Sigmoid colon (tissue), 7 donors: ENCODE measurements at places on chromosomes 3 and 15. TPM values are rescaled to one million over a fixed set of nuclear protein-coding genes. Genes with fewer than 3 reads are reported as not detected.

ALPK3 gene
- polyA plus RNA-seq: 2.4 TPM

RABL3 gene
- 10.8 TPM for polyA plus RNA-seq

CYP1A2 gene
- not detected for polyA plus RNA-seq

MUC4 gene
- polyA plus RNA-seq: 8.4 TPM

HRG gene
- not detected for polyA plus RNA-seq

SLC51B gene
- 77.0 TPM for polyA plus RNA-seq

DNA sequence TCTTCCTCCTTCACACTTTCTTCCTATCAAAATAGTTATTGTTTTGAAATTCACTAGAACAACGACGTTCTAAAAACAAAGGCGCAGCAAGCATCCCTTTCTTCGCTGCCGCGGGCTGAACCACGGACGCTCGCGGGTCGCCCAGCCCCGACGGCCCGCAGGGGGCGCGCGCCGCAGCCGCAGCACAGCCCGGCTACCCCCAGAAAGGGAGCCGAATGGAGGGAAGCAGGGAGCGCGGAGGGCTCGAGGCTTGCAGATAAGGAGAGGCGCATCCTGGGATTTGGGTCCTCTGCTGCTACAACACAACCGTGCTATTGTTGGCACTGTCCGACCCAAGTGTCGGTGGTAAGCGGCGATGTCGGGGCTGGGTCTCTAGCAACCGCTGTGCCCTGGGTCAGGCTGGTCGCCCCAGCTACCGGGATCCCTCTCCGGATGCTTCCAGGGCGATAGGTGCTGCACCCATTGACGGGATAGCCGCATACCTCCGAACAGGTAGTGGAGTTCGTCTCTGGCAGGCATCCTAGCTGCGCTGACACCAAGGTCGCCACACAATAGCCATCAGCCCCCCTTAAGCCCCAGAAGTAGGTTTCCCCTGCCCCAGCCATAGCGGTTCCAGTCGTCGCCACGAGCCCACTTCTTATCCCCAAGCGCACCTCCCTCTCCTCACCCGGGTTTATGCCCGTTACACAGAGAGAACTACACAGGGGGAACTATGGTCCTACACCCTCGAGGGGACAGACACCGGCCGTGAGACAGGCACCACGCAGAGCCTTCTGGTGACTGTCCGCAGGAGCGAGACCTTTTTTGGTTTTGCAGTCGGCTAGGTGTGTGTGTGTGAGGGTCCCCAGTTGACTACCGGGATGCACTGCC is 6.0 kb downstream of the ONECUT1 start:
- DNase-seq: no peak

- DNase-seq: peak; percentile 46
Measured at GRCh38 chr15:101031213-101031612, 112.1 kb downstream of the LRRK1 start.

GRCh38 chr3:11706604-11707003 is 62.9 kb upstream of the VGLL4 start:
- DNase-seq: no peak

- no peak for DNase-seq
Measured at GRCh38 chr3:4270720-4271119, 32.4 kb upstream of the SETMAR start.

DNA sequence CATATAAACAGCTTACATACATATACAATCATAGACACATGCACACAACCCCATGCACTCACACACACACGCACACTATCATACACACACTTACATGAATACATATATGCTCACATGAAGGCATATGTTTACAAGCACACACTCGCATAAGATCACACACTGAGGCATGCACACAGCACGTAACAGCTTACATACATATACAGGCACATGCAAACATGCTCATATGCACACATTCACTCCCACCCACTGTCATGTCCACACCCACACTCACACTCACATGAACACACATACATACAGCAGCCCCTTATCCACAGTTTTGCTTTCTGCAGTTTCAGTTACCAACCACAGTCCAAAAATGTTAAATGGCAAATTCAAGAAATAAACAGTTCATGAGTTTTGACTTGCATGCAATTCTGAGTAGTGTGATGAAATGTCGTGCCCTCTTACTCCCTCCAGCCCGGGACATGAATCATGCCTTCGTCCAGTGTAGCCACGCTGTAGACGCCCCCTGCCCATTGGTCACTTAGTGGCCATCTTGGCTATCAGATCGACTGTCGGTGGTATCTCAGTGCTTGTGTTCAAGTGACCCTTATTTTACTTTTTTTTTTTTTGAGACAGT is 27.8 kb downstream of the MEGF11 start:
- DNase-seq: no peak

DNA sequence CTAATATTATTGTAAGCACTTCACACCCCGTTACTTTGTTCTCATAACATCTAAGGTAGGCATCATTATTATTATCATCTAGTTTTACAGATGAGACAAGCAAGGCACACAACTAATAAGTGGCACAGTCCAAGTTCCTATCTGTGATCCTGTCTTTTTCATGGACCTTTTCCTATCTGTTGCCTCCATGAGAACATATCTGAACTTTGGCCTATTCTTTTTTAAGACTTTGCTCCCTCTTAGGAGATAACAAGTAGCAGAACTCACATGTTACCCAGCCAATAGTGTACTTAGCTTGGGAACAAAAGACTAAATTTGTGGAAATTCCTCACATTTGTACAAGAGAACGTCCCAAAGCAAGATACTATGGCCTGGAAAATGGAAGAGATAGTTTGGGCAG is 172.4 kb downstream of the TIGIT start:
- no peak for DNase-seq

DNA sequence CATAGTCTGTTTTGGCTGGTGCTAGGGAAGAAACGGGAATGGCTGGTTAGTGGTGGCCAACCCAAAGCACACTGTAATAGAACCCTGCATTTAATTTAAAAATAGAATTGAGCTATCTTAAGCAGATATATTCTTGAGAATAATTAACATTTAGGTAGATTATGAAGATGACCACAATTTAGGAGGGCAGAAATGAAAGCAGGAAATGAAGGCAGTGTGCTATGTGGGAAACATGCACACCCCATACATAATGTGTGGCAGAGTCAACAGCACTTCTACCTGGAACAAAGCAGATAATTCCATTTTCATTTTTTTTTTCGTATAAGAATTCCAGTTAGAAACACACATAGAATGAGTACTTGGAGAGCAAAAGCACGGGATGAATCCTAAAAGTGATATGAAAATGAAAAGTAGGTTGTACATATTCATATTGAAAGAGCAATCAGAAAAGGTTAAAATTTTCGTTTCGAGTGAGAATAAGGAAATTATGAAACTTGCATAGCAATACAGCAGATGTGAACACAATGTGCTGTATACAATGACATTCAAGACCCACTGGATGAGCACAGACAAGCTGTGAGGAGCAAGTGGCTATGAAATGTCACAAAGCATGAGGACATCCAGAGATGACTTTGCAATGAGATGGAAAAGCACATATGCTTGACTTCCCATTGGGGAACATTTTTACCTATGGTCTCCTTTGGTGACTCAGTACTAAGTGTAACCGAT is 102.6 kb downstream of the TFG start:
- no peak for DNase-seq

DNA sequence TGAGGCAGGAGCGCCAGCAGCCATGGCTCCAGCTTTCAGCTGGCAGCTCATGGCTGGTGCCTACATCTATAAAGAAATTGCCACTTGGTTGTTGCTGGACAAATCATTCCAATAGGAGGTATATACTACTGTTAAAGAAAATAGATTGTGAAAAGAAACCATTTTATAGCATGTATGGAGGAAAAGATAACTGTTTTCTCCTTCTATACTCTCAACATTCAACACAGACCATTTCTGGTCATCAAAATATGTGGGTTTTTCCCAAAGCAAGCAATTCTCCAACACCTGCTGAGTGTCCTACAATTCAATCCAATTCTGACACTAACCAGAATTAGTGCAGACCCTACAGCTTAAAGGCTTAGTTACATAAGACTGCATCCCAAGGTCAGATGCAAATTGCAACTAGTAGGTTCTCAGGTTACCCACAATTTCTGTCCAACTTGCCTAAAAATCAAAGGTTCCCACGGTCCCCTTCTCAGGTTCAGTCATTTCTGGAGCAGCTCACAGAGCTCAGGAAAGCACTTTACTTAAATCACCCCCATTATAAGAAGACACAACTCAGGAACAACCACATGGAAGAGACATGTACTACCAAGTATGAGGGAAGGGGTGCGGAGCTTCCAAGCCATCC is 42.4 kb upstream of the STRIT1 start:
- no peak for DNase-seq

DNA sequence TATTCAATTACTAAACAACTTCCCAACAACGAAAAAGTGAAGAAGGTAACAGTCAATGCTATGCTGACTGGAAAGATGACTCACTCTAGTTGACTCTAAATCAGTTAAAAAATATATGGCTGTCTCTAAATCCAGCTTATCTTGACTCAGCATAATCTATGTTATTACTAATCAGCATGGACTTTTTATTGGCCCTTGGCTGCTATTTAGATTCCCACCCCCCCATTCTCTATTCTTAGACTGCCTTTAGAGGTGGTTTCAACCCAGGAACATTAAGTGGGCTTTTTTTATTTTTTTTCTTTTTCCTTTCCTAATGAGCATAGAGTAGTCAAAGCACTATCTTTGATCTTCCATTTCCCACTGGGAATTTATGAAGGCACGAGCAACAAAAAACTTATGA is 1.9 kb downstream of the PCOLCE2 start:
- DNase-seq: no peak

DNA sequence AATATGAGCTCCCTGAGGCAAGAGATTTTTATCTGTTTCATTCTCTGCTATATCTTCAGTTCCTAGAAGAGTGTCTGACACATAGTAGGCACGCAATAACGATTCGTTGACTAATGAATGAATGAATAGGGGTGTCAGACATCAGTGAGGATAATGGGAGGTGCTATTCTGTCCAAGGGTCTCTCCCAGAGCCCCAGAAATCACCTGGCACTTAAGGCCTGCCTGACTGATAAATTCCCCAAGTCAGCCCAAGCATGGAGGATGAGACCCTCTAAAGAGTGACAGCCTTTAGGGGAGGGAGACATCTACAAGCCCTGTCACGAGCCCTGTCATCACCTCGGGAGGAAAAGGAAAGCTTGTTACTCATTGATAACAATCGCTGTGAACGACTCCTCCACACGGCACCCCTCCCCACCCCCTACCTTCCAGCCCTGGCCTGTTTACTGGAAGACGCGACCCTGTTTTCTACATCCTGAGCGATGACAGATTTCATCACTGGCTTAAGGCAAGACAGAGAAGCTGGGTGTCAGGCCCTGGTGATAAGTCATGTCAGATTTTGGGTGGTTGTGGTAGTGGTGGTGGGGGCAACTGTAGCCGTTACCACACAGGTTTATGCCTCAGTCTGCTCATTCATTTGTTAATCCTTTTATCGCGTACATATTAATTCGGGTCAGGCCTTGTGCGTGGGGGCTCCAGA is 23.1 kb downstream of the BHLHE40 start:
- DNase-seq: peak; percentile 13

DNA sequence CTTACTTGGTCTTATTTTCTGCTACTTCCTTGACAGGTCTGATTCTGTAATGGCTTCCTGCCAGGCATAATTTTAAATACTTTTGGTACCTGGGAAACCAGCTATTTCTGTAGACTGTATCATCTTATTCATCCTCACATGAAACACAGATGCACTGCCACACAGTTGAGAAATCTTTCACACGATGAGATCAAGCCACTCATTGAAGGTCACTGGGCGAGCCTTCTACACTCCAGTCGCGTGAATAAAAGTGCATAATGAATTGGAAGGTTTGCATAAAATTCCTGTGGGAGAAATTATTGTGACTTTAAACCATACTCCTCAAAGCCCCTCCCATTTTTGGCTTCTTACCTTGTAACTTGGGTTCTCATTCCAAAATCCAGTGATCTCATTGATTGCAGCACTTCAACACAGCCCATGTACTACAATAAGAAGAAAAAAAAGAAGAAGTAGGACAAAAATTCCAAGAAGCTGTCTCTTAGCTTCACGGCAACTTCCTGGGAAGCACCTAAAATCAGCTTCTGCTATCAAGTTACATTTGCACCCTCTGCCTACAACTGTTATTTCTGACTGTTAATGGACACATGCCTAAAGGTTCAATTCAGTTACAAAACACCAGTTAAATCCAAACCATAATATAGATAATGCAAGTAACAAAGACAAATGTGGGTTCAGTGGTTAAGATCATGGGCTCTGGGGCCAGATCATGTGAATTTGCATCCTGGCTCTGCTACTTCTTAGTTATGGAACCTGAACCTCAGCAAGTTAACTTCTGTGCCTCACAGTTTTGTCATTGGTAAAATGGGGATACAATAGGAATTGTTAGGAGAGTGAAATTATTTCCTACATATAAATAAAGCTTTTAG is 39.0 kb downstream of the SHC4 start:
- no peak for DNase-seq

DNA sequence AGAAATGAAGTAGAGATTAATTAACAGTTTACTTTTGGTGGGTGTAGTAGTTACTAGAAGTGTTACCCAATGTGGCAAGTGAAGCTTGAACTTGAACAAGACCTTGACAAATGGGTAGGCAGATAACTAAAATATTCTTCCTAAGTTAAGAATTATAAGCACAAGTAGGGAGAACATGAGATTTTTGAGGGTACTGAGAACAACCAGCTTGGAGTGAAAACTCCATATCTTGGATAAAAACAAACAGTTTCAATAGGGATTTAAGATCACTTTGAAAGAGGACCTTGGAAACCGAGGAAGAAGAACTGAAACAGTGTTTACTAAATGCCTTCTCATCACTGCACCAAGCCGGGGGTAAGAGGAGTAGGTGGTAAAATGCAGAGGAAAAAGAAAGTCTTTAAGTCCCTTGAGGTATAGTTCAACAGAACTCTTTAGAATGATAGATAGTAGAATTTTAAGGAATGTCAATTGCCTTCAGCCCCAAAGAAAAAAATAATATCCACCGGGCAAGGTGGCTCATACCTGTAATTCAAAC is 496.7 kb downstream of the NAALADL2 start:
- DNase-seq: no peak

GRCh38 chr15:68798346-68799094 is 22.2 kb downstream of the ANP32A start:
- peak; percentile 37 for DNase-seq

DNA sequence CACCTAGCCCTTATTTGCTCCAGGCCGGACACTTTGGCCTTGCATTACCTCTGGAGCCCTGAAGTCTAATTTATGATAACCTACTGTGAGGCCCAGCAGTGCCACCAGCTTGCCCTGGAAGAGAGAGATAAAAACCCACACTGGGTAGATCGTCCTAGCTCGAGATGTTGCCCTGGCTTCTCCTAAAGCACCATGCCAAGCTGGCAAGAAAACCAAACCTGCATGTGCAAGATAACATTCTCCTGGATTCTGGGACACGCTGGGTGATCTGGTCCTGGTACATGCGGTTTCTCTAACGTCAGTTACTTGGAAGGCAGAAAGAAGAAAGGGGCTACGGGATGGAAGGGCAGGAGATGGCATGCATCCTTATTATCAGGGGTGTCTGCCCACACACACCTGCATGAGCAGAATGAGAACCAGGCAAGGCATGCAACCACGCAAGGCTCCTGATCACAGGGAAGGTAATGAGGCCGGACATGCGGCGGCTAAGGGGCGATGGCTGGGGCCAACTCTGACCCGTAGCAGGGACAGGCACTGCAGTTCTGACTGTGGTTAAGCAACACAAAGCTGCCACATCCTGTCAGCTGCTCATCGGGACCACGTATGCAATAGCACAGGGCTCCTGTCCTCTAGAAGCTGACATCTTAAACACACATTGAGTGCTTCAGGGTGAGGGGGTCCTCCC is 73.0 kb downstream of the OXNAD1 start:
- DNase-seq: no peak
